ENCODE measurements at places on chromosomes 16 and 17.

DNA sequence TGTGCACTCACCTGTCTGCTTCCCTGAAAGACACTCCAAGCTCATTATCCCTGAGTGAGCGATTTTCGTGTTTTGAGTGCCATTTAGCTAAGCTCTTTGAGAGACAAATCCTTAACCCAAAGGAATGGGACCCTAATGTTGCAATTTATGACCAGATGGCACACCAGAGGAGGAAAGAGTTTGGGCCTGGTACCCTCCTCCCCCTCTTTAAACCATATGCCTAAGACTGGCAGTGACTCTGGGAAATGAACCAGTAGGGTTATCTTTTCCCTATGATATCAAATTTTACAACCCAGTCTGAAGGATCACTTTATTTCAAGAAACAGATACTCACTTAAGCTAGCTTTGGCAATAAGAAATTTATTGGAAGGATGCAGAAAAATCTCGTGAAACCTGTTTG is 550.4 kb downstream of the TOX3 start:
- DNase-seq, result no peak

GRCh38 chr17:21419299-21420239 is 43.4 kb downstream of the KCNJ12 start:
- peak; percentile 32 for DNase-seq

- DNase-seq, result no peak
Measured at GRCh38 chr17:50778471-50778870, 11.2 kb upstream of the ANKRD40CL start.

DNA sequence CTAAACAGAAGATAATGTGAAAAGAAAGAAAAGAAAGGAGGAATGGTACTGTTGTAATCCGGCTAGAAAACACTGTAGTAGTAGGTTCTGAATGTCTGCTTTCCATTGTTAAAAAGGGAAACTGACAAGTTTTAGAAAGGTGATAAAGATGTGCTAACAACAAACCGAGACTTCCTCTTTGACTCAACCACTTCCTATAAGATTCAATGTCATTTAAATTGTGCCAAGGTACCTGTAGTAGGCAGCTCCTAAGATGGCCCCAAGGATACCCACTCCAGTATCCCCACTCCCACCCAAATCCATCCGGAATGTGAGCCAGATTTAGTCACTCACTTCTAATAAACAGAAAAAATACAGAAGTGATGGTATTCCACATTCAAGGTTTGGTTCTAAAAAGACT is 31.2 kb downstream of the XYLT1 start:
- DNase-seq, result no peak

GRCh38 chr16:58128711-58129096 is 477 bp downstream of the CFAP20 start:
- DNase-seq, result no peak

GRCh38 chr16:75105306-75106061 is 11.1 kb downstream of the LDHD start:
- no peak for DNase-seq

DNA sequence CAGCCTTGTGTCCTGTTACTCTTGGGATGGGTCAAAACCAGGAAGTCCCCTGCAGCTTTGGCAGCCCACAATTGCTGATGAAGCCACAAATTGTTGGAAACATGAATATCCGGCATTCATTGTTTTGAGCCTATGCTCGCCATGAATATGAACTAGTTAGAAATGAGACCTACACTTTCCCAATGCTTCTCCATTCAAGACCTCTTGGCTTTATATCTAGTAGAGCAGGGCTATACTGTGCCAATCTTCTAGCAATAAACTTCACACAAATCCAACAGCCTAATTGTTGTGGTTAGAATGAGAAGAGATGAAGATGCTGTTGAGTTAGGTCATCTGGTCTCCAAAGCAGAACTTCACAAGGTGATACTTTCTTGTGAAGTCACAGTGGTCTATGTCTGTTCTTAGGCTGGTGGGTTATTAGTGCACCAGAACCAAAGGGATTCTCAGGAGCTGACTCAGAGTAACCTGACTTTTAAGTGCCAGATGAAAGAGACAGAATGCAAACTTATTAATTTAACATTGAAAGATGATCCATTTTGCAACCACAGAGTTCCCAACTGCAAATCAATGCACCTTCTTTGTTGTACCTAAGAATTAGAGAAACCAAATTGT is 13.7 kb upstream of the KRT23 start:
- DNase-seq, result no peak

DNA sequence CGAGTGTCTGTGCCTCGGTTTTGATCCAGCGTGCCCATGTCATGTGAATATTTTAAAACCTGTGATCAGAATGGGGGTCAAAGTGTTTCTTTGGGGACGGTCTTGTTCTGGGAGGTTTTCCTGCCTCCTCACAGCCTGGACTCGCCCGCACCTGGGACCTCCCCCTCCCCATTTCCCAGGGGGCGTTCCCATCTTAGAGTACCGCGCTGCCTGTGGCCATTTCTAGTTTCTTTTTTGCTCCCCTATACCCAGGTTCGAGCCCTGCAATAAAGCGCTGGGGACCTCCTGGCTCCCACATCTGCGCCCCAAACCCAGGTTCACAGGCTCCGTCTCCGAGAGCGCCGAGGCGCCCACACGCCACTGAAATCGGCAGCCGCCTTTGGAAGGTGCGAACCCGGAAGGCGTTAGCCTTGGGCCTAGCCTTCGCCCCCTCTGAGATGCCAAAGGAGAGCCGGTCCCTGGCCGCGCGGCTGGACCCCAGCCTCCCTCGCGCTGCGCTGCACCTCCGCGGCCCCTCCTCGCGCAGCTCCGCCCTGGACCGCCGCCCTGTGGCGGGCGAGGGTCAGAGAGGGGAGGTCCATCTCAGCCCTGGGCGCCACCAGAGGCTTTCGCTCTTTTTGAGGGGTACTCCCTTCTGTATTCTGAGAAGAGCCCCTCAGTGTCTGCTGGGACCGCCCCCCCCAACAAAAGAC is 1.7 kb downstream of the KCNJ12 start:
- no peak for DNase-seq

GRCh38 chr16:55655897-55656681 is at the start of gene SLC6A2:
TSS of gene SLC6A2 (plus strand) at chr16:55655988. CDS start at chr16:55656695, 707 bp downstream.
- DNase-seq, result no peak

DNA sequence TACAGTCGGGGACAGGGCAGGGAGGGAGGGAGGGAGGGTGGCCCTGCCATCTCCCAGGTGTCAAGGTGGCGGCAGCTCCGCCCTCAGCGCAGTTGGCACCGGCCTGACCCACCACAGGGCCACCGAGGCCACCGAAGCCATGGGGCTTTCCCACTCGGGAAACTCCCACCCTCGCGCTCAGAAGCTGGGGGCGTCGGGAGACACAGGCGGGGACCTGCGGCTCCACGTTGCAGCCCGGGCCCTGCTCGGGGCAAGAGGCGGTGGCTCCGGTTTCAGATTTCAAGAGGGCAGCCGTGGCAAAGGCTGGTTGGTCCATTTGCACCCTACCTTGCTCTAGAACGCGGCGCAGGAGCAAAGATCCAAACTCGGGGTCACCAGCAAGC is 544 bp downstream of the CYB561 start:
- DNase-seq, result peak; percentile 62

- no peak for DNase-seq
Measured at GRCh38 chr17:70786081-70786480, 616.7 kb downstream of the KCNJ2 start.

DNA sequence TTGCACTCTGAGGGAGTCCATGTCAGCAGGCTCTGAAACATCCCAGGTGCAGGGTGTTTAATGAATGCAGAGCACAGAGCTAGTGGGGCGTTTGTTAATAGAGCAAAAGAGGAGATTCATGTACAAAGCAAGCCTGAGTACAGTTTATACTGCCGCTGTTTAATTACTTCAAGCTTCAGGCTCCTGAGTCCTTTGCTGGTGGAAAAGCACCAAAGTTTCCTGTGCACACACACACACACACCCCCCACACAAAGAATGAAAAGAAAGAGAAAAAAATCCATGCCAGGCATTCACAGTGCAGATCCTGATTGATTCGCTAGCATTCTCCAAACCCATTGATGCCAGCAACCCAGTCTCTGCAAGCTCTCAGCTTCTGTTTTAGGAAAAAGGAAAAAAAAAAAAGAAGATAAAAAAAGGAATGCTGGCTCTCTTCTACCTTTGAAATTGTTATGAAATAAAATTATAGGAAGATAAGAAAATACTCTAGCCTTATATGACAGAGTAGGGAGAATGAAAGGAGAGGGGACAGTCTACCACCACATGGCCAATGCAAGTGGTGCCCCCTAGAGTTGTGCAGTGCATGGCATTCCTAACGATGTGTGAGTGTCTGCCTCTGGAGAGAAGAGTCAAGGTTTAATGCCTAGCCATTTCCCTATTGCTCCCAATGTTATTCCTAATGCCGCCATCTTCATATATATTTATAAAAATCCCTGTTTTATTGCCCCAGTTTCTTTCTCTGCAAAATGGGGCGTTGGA is 216.5 kb downstream of the TMEM114 start:
- no peak for DNase-seq

- no peak for DNase-seq
Measured at GRCh38 chr17:45246338-45246737, 15.6 kb downstream of the SPATA32 start.

DNA sequence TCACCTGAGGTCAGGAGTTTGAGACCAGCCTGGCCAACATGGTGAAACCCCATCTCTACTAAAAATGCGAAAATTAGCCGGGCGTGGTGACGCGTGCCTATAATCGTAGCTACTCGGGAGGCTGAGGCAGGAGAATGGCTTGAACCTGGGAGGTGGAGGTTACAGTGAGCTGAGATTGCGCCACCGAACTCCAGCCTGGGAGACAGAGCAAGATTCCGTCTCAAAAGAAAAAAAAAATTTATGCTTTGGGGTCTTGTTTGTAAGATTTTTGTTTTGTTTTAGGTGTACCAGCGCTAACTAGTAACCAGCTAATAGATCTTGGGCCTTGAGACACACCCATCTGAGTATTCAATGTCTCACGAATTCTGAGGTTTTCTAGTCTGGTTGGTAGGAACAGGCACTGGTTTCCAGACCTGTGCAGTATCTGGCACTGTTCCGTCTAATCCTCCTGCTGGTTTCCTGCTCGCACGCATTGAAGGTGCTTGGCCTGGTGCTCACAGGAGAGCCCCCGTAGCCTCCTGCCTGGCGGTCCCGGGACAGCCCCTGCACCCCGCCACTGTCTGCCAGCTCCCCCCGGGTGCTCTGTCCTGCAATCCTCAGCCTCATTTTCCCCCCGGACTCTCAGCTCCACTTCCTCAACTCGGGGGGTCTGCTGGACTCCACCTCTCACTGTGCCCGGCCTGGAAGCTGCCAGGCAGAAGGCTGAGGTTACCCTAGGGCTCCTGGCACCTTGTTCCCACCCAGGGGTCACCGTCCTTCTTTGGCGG is 10.6 kb upstream of the DUS1L start:
- DNase-seq, result no peak

GRCh38 chr16:11087691-11088073 is 143.3 kb downstream of the CLEC16A start:
- DNase-seq, result no peak

- DNase-seq, result no peak
Measured at GRCh38 chr16:56300891-56301850, 109.9 kb downstream of the GNAO1 start.

DNA sequence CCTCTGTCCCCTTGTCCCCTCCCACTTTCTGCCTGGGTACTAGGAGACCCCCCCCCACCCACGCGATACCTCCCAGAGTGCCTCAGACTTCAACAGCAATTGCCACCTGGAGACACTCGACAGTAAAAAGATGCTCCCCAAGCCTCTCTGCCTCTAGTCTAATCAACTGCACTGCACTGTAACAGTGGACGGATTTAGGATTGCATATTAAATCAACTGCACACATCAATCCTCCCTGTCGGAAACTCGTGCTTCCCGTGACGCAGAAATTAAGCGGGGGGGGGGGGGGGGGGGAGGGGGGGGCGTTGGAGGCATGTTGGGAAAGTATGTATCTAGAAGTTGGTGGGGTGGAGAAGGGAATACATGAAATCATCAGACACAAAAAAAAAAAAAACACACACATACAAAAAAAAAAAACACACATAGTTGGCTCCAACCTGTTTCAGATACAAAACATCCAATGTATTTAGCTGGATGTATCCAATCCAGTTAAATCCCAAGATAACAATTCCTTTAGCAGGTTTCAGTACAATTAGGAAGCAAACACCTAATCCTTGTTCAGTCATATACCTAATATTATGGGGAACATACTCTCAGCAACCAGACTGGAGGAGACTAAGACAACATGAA is 29.7 kb downstream of the FAM222B start:
- no peak for DNase-seq

Measured in stimulated activated CD8-positive, alpha-beta memory T cell treated with anti-CD3 and anti-CD28 coated beads, Interleukin-7, amount 100 ng/mL, for 4 hours (primary cell).